ENCODE measurements at places on chromosomes 7 and 10.

DNA sequence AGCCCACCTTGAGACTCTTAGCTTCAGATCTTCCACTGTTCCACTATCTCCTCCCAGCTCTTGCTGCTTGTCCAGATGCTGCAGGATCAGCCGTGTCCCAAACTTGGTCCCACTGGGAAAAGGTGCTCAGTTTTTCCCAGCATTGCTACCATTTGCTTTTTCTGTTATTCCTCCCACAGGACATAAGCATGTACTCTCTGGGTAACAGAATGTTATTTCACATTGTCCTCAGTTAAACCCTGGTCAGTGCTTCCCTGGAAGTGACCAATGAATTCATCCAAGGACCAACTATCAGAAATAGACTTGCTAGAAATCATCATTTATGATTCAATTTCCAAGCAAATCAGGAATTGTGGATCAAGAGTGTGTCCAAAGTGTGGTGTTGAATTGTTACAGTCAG is 179.2 kb upstream of the ZNF32 start:
- no peak for DNase-seq

- no peak for DNase-seq
These were observed 127.6 kb upstream of the CXCL12 start for GRCh38 chr10:44512431-44513022.

- DNase-seq: no peak
These were observed 78.7 kb upstream of the ARHGAP21 start for GRCh38 chr10:24802378-24802777.

DNA sequence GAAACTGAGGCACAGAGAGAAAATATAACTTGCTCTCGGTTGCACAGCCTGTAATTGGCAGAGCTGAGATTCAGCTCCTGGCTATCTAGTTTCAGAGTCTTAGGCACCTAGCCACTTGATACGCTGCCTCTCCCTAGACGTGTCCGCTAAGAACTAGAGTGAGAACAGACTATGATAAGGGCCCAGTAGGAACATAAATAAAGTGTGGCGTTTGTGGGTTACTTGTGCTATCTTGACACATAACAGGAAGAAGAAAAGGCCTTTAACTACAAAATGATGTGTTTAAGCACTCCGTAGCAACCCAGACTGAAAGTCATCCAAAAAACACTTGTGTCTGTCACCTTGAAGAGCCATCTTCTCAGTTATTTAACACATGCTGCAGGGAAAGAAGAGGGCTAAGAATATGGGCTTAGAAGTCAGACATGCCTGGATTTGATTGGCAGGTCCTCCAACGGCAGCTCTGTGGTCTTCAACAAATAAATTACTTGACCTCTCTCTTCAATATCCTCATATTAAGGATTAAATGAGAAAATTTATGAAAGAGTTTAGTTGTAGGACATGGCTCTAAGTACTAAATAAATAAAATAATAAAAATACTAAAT is 96.2 kb downstream of the SGMS1 start:
- DNase-seq: no peak

DNA sequence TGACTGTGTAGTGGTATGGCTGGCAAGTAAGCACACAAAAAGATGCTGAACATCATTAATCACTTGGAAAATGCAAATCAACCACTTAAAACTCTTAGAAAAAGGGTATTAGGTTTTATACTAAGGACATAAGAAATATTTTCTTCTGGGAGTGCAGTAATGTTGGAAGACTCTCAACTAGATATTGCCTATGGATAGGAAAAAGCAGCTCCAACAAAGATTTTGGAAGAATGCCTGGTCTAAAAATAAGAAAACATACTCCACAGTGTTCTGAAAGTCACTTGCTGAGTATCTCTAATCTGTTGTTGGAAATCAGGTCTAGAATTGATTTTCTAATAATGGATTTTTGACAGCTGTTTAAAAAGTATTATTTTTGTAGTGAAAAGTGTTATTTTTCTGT is 50.8 kb upstream of the PHYHIPL start:
- DNase-seq: no peak

DNA sequence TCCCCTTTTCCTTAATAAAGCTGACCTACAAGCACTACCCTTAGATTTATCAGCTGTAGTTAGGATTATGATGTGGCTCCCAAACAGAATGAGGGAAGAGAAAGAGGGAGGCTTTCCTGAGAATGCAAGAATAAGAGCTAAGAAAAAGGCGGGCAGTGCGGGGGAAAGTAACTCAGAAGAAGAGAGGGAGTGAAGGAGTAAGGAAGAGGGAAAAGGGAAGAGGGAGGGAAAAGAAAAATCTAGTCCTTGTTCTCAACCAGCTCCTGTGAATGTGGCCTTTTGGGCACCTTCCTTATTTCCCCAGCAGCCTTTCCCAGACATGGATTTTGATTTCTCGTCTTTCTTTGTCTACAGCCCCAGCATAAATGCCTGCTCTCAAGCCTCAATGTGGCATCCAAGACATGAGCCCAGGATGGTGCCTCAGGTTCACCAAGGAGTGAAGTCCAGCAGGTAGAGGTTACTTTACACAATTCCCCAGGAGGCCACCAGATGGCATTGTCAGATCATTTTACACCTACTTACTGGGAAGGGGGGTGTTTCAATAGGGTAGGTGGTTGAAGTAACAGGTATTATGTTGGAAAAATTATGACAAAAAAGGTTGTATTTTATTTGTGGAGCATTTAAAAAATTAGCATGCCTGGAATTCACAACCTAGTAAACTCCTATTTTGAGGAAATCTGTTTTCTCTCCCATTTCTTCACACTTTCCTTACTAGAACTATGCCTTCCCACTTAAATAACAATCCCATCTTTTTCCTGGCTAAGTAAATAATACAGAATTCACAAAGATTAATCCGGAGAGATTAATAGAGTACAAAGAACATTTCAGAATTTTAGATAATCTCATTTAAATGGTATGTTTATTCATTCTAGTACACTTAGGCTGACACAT is 106.5 kb downstream of the HTR7 start:
- DNase-seq: no peak
